Uterus (tissue), 4 donors: ENCODE measurements at places on chromosomes 12 and 14. TPM values are rescaled to one million over a fixed set of nuclear protein-coding genes. Genes with fewer than 3 reads are reported as not detected.

PIGH gene
- total RNA-seq: 12.8 TPM

MAP1LC3B2 gene
- total RNA-seq: 1.8 TPM

TBC1D30 gene
- total RNA-seq: 6.7 TPM

MGST1 gene
- 85.6 TPM for total RNA-seq

ALKBH1 gene
- 15.2 TPM for total RNA-seq

- H3K27me3 ChIP-seq: no peaks in the 10 kb centered on the region
- no peak for DNase-seq
- no peak overlapping the region for H3K4me3 ChIP-seq
- H3K4me1 ChIP-seq: no peaks in the 10 kb centered on the region
Observed at GRCh38 chr12:120737557-120738251, 12.1 kb downstream of the ACADS start.

DNA sequence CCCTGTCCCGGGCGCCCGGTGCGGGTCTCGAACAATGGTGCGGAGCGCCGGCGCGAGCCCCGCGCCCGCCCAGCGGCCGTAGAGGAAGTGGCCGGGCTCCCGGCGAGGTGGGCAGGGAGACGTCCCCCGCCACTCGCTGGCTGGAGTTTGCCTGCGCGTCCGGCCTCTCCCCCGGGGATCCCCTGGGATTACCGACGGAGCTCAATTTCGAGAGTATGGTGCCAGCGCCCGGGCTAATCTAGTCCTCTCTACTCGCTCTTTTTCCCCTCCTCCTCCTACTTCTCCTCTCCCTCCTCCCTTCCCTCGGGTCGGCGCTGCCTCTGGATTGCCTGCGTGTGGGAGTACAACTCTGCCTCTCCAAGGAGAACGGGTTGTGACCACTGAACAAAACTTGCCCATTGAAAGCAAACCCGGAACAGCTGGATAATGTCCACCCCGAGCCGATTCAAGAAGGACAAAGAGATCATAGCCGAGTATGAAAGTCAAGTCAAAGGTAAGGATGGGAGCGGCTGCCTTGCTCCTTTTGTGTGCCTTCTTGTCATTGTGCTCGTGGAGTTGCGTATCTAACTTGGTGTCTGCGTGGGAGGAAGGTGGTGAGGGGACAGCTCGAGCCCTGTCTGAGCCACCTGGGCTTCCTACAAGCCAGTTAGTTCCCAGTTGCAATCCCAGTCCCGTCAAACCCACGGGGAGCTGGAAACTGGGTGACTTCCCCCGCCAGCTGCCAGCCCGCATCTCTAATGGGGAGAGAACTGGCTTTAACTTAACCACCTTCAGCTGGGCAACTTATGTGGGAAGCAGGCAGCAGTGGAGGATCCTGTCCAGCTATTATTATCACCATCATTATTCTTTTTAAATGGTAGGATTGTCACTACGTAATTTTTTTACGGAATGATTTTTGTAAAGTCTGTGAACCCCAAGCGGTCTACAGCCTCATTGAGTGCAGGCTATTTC lies at the start of gene SRGAP1:
TSS of gene SRGAP1 (plus strand) at position 310 of the 951 bp plus-strand sequence. CDS start at position 427, 117 bp downstream.
- H3K4me1 ChIP-seq: no peaks in the 10 kb centered on the region
- no peaks in the 10 kb centered on the region for H3K27me3 ChIP-seq
- H3K27ac ChIP-seq: peak within 1 kb of the TSS; percentile 90
- peak; percentile 74 for DNase-seq
- no peaks in the 10 kb centered on the region for H3K36me3 ChIP-seq

DNA sequence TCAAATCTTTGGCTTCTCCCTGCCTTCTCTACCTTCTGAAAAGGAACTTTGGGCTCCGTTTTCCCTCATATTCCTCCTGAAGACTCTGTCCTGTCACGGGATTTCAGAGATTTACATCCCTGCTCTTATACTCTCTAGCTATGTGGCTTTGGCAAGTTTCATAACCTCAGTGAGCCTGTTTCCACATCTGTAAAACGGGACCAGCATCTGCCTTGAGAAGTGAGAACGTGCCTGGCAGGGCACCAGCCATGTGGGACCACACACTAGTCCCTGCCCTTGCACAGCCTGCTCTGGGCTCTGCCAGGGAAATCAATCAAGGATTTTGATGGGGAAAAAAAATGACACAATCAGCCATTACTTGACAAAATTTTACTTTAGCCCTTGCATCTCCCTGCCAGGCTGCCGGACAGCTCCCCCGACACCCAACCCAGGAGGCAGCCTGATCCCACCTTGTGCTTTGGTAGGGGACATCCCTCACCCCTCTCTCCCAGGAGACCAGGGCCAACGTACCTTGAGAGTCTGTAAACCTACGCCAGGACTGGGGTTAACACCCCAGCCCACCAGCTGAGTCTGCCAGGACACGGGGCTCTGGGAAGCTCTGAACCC lies 8.5 kb downstream of the PHETA1 start:
- no peak overlapping the region for H3K4me3 ChIP-seq
- no peaks in the 10 kb centered on the region for H3K36me3 ChIP-seq
- no peaks in the 10 kb centered on the region for H3K27me3 ChIP-seq
- no peaks in the 10 kb centered on the region for H3K4me1 ChIP-seq

DNA sequence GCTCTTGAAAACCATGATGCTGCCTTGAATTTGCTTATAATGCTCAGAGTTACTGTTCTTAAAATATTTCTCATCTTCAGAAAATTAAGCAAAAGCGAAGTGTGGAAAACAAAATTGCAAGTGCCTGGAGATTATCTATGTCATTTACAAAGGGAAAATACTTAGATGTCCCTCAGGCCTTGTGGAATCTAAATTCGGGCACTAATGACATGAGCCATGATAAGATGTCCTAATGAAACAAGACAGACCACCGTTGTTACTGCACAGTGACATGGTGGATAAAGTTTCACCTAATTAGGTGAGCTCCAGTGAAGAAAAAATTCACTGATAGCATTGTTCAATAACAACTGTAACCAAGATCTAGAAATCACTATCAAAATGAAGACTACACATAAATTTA lies 30.4 kb downstream of the PPP1R13B start:
- DNase-seq: no peak
- no peak overlapping the region for H3K27ac ChIP-seq
- no peaks in the 10 kb centered on the region for H3K27me3 ChIP-seq
- no peaks in the 10 kb centered on the region for H3K4me1 ChIP-seq
- H3K36me3 ChIP-seq: no peaks in the 10 kb centered on the region

DNA sequence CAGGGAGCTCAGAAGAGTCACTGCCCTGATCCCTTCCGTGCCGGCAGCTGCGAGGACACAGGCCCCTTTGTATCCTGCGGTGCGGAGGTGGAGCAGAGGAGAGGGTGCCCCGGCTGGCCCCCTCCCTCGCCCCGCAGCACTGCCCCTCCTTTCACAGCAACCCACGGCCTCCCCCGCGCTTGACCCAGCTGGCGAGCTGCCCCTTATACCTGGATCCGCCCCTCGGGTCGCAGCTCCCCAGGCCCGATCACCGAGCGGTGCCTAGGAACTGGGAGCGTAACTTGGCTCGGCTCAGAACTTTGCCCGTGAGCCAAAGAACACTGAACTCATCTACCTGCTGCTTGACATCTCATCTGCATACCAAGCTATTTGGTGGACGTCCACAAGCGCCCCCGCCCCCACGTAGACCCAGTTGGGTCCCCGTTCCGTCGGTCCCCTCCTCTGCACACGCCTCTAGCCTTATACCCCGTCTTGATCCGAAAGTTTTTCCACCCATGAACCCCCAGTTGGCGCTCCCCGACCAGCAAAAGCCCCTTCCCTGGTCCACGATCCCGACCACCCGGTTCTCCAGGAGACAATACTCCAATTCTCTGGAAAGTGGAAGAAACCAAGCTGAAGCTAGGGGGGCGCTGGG lies 697 bp upstream of the DNAJC14 start:
- peak overlapping the region; percentile 66 for H3K4me3 ChIP-seq
- H3K4me1 ChIP-seq: peaks cover 12% of the 10 kb centered on the region
- no peaks in the 10 kb centered on the region for H3K36me3 ChIP-seq
- peak overlapping the region; percentile 95 for H3K27ac ChIP-seq
- H3K27me3 ChIP-seq: no peaks in the 10 kb centered on the region

DNA sequence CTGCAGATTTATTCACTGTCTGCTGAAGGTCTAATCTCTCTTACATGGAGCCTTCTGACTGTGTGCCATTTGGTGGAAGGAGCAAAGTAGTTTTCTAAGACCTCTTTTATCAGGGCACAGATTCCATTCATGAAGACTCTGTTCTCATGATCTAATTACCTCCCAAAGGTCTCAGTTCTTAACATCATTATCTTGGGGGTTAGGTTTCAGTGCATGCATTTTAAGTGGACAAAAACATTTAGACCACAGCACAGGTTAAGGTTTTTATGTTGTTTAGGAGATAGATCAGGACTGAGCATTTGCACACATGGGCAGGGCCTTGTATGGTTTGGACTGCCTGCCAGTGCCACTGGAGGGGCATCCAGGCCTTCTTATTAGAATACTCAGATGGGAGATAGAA lies 746.1 kb downstream of the C12orf50 start:
- H3K27me3 ChIP-seq: no peaks in the 10 kb centered on the region
- H3K36me3 ChIP-seq: no peaks in the 10 kb centered on the region
- DNase-seq: no peak

- no peak within 1 kb of the TSS for H3K4me3 ChIP-seq
- H3K27me3 ChIP-seq: no peaks in the 10 kb centered on the region
- DNase-seq: peak; percentile 31
- H3K27ac ChIP-seq: peak within 1 kb of the TSS; percentile 46
- no peaks in the 10 kb centered on the region for H3K36me3 ChIP-seq
Observed at GRCh38 chr12:54984658-54985376, at the start of gene TESPA1. TSS of gene TESPA1 (minus strand) at chr12:54984762. CDS start at chr12:54974562, 10,200 bp downstream.

DNA sequence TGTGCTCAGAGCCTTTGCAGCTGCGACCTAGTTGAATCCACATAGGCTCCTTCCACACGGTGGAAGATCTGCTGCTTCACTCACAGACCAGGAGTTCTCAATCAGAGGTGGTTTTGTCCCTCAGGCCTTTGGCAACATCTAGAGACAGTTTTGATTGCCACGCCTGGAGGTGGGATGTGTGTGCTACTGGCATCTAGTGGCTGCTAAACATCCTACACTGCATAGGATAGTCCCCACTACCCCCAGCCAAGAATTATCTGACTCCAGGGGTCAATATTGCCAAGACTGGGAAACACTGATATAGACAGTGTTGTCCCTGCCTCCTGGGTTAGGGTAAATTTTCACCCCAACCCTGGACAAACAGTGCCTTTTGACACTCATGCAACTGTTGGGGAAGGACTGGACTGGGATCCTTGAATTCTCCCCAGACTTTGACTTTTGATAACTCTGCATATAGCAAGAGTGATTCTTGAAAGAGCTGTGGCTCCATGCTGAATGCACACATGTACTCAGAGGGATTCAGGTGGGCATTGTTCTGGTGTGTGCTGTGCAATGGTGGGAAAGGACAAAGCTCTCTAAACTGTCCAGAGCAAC lies 39.8 kb downstream of the BAZ2A start:
- H3K27ac ChIP-seq: no peak overlapping the region
- H3K4me1 ChIP-seq: no peaks in the 10 kb centered on the region
- no peaks in the 10 kb centered on the region for H3K27me3 ChIP-seq
- no peak overlapping the region for H3K4me3 ChIP-seq
- H3K36me3 ChIP-seq: no peaks in the 10 kb centered on the region
- DNase-seq: no peak

DNA sequence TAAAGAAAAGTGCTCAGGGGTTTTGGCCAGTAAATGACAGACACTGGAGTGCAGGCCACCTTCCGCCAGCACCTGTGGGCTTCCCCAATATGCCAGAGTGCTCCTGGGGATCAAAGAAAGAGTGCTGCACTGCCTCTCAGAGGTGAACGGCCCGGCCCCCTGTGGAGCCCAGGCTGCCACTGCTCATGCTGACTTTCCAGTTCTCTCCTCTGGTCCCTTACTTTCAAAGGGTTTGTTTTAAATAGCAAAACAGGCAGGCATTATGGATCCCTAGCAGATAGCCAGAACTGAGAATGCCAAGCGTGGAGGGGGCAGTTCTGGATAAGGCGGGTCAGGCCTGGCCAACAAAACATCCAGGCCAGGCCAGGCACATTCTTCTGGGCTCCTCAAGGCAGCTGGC lies 59.6 kb downstream of the MDM2 start:
- H3K4me1 ChIP-seq: no peaks in the 10 kb centered on the region
- H3K27ac ChIP-seq: no peak overlapping the region
- DNase-seq: no peak
- H3K36me3 ChIP-seq: no peaks in the 10 kb centered on the region

DNA sequence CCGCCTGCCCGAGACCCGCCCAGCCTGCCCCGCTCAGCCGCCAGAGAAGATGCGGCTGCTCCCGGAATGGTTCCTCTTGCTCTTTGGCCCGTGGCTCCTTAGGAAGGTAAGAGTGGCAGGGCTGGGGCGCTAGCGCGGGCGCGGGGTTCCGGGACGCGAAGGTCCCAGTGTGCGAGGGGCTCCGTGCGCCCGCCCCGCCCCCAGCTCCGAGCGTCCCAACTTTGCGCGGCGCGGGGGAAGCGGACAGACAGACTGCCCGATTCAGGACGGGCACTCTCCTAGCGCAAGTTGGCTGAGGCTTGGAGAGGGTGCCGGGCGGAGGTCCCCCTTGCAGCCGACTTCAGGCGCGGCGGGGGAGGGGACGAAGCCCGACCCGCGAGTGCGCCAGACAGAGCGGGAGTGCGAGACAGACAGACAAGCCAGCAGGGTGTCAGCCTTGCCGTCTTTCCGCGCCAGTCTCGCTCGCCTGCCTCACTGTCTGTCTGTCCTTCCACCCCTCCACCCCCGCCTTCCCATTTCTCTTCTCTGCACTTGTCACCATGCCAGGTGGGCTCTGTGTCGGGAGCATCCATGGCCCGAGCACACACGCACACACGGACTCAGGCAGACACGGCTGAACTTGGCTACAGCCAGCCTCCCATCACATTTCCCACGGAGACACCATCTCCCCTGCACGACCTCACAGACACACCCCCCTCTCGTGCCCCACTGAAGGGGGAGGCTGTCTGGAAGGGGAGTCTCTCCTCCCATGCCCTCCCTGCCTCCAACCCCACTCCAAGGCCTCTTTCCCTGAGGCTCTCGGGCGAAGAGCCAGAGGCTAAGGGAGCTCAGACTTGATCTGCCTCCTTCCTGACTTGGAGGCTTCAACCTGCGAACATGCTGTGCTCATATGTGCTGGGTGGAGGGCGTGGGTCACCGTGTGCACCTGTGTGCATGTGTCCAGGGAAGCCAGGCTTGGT lies 606 bp downstream of the NXPH4 start:
- peak overlapping the region; percentile 26 for H3K4me3 ChIP-seq
- no peaks in the 10 kb centered on the region for H3K36me3 ChIP-seq
- H3K27me3 ChIP-seq: peaks cover 25% of the 10 kb centered on the region
- no peak overlapping the region for H3K27ac ChIP-seq
- no peak for DNase-seq

DNA sequence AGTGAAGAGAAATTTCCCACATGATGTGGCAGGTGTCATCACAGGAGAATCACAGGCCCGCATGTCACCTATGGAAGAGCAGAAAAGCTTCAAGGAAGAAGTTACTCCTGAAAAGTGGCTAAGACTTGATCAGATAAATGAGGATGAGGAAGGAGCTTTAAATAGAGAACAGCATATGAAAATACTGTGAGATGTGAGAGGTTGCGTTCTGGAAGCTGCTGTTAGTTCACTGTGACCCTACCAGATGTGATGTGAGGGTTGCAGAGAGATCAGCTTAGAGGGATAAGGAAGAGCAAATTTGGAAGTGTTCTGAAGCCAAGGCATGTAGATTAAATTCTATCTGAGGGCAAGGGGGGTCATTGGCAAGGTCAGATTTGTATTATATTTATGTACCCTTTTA lies 17.1 kb downstream of the ERP27 start:
- no peaks in the 10 kb centered on the region for H3K4me1 ChIP-seq
- no peak for DNase-seq
- H3K27ac ChIP-seq: no peak overlapping the region
- H3K36me3 ChIP-seq: no peaks in the 10 kb centered on the region
